Activated CD8-positive, alpha-beta memory T cell treated with anti-CD3 and anti-CD28 coated beads for 1 hour (primary cell): ENCODE measurements at places on chromosomes 4 and X.

DNA sequence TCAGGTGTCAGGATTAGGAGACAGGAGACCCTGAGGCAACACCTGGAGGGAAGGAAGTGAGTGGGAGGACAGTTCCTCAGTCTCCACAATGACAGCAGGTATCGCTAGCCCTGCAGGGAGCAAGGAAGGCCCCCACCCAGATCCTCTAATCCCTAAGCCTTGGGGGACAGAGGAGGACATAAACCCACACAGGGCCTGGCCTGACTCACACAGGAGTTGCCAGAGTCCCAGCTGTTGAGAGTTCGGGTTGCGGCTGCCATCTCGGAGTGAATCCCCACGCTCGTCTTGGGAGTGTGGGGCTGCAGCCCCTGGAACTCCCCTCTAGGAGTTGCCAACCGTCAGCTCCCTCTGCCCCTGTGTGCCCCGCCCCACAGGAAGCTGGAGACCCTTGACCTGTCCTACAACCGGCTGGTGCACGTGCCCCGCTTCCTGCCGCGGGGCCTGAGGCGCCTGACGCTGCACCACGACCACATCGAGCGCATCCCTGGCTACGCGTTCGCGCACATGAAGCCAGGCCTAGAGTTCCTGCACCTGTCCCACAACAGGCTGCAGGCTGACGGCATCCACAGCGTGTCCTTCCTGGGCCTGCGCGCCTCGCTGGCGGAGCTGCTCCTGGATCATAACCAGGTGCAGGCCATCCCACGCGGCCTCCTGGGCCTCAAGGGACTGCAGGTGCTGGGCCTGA is 9.2 kb upstream of the BGN start:
- no peak for DNase-seq

DNA sequence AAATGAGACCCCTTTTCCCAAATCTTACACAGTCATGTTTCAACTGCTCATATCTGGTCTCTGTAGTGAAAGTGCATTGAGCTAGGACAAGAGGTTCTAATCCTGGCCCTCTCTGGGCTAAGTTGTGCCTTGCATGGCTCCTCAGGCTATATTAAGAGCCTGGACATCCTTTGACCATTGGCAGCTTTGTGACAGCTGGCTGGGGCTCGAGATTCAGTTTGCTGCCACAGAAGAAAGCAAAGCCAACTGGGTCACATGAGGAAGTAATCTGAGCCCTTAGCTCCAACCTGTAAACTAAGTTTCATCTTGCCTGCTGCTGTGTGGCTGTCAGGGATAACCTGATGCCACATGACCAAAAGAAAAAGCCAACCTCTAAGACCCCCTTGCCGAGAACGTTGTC is 51.8 kb upstream of the JADE1 start:
- DNase-seq, result no peak

- DNase-seq, result no peak
Measured at GRCh38 chr4:48668254-48669017, 111.6 kb downstream of the FRYL start.

DNA sequence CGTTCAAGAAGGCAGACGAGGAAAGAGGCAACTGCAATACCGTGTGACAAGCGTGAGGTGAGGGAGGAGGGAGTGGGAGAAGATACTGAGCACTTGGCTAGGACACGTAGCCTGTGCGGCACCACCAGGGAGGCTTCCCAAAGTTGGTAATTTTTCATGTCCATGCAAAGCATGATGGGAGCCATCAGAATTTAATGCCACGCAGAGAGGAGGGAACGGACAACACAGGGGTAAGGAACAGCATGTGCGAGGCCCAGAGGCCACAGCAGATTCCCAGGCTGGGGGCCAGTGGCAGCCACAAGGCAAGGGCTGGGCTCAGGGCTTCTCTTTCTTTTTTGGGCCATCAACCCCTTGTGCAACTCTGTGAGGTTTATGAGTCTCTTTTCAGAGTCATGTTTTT is 11.0 kb upstream of the CLDN24 start:
- no peak for DNase-seq

DNA sequence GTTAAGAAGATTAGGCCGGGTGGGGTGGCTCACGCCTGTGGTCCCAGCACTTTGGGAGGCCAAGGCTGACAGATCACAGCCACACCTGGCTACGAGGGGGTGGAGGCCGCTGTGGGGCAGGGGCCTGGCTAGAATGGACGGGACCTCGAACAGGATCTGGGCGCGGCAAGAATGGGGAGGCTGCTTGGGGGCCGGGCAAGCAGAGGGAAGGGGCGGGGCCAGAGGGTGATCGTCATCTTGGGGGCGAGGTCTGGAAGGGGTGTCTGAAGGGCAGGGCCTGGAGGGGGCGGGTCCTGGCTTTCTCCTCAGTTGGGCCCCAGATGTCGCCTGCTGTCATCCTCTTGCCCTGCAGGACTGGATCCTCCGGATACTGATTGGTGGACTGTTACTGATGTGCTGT is 57.3 kb upstream of the ENPEP start:
- no peak for DNase-seq

GRCh38 chr4:3267576-3268394 is 18.8 kb downstream of the MSANTD1 start:
- no peak for DNase-seq

DNA sequence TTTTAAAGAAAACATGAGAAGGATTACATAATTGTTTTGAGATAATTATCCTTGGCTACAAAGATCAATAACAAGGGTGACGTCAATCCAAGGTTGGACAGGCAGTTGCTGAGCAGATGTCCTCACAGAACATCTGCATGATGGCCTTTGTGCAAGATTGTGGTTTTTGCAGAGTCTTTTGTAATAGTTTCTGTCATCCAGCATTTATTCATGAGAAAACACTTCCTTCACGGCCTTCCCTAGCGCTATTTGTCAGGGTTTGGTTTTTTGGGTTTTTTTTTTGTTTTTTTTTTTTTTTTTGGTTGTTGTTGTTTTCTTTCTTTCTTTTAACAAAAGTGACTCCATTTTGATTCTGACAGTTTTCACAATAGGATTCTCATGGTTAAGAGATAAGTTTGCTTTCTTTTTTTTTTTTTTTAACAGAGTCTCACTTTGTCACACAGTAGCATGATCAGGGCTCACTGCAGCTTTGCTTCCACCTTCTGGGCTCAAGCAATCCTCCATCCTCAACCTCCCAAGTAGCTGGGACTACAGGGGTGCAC is 31.5 kb upstream of the ELF2 start:
- DNase-seq, result no peak

DNA sequence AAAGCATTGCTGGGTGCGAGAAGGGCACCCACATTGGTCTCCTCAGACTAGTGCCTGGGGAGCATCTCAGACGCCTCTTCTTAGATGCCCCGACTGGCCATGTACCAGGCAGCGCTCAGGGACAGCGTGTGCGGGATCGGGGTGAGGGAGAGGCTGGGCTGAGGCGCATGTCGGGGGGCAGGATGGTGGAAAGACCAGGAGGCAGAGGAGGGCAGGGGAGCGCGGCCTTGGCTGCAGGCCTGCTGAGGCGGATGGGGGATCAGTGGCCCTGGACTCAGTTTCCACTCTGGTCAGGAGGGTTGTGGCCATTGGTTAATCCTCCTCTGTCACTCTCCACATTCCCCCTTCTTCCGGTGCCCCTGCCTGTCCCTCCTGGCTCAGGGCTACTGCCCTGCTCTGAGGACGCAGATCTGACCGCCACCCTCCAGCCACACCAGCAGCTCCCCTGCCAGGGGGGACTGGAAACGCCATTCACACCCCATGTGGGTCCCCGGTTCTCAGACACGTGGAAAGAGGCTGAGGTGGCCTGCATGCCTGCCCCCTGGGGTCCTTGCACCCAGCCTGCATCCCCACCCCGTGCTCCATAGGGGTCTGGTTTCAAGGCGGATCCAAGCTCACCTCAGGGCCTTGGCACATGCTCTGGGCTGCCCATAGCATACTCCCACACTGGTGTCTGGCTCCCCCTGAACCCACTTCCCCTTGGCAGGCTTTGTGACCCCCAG is 105.9 kb downstream of the CPZ start:
- DNase-seq, result no peak

- DNase-seq, result no peak
Measured at GRCh38 chr4:576991-577498, 950 bp upstream of the TMEM271 start.

- no peak for DNase-seq
Measured at GRCh38 chr4:76641351-76641750, 206.3 kb downstream of the SHROOM3 start.

GRCh38 chr4:26491449-26492170 is 1.3 kb upstream of the CCKAR start:
- no peak for DNase-seq

DNA sequence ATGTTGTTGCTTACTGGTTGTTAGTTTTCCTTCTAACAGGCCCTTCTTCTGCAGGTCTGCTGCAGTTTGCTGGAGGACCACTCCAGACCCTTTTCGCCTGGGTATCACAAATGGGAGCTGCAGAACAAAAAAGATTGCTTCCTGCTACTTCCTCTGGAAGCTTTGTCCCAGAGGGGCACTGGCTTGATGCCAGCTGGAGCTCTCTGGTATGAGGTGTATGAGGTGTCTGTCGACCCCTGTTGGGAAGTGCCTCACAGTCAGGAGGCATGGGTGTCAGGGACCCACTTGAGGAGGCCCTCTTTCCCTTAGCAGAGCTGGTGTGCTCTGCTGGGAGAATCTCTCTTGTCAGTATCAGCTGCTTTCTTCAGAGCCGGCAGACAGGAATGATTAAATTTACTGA is 127.4 kb upstream of the EDA2R start:
- no peak for DNase-seq

DNA sequence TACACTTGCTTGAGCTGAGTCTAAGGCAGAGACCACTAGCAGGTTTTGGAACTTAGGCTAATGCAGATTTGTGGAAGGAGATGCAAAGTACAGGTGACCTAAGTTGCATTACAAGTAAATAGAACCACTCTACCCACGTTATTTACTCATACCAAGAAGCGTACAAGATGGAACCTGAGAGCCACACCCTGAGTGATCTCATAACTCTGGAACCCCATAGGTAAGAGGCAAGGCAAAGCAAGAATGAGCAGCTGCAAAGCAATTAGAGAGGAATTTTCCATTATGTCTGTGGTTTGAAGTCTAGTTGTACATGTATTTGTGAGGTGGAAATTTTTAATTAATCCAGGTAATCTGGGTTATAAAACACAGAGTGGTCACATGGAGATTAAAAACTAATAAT is 55.4 kb downstream of the CC2D2A start:
- DNase-seq, result no peak

- DNase-seq, result no peak
Measured at GRCh38 chr4:176791591-176792325, 964 bp downstream of the VEGFC start.

DNA sequence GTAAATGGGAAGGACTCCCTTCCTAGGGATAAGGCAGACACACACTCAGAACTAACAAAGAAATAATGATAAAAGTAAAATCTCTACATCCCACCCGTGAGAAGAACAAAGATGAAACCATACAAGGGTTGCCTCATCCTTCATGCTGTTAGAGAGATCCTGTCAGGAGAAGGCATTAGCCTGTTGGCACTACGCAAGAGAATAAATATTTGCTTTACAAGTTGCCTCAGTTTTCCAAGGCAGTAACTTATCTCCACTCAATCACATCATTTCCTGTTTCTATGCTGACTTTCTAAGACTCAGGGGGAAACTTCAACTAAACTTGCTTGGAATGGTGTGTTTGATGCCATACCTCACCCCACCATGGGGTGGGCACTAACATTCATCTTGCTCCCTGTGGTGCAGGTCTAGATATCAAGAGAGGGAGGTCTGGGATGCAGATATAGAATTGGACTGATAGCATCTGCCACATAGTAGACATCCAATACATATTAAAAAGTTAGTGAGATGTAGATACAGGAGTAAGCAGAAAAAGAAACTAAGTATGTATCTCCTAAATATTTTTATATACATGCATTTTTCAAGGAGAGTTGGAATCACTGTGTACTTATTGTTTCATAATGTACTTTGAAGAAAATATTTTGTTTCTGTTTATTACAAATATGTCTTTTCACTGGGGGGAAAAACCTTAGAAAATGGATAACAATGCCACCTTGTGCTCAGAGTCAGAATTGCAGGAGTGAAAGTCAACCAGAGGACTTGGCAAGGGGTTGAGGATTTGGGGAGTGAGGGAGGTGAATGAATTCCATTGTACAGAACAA is 57.2 kb upstream of the BEX4 start:
- no peak for DNase-seq

GRCh38 chrX:96791559-96791958 is 92.1 kb upstream of the RPA4 start:
- DNase-seq, result no peak

- no peak for DNase-seq
Measured at GRCh38 chr4:86744570-86744969, 104.6 kb downstream of the SLC10A6 start.

- no peak for DNase-seq
Measured at GRCh38 chrX:124540474-124540873, 194.1 kb downstream of the SH2D1A start.

DNA sequence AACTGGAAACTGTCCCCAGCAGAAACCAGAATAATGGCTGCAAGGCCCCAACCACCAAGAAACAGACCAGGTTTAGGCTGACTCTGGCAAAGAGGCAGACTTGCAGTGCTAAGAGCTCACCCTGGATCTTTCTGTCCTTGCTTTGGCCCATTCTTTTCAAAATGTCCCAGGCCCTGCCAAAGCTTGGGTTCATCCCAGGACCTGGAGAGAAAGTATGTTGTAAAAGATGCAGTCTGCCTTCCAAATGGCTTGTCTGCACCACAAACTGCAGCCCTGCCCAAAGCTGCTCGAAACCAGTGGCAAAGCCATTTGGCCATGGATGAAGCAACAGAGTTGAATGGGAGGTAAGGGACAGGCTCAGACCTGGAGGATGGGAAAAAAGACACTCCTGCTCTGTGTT is 38.0 kb upstream of the LNX1 start:
- DNase-seq, result no peak

DNA sequence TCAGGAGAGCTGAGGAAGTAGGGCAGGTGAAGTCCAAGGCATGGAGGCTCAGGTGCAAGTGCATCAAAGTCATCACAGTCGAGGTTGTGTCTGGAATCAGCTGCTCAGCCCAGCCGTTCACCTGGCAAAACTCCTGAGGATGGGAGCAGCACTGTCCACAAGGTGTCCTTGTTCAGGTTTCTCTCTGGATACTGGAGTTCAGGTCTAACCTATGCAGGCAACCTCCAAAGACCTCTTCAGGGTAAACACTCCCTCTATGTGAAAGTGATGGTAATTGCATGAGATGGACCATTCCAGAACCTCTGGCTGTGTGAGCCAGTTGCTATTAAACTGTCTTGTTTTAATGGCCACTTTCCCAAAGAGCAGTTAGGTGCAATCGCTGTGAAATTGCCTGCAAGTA is 120.2 kb upstream of the PSAPL1 start:
- no peak for DNase-seq

DNA sequence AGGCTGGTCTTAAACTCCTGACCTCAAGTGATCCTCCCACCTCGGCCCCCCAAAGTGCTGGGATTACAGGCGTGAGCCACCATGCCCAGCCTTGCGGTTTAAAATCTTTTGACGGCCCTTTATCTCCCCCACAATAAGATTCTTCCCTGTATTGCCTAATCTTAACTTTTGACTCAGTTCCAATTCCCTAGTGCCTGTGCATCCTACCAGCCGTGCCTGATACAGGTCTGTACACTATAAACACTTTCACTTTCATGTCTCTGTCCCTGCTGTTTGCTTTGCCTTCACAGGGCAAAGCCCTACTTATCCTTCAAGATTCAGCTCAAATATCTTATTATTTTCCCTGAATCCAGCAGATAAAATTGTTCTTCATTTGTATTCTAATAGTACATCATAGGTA is 74.6 kb downstream of the WDR44 start:
- DNase-seq, result no peak

- no peak for DNase-seq
Measured at GRCh38 chr4:13364172-13364571, 120.0 kb downstream of the RAB28 start.
